T1000 (cell line): ENCODE measurements at places on chromosomes 11 and 22.

- DNase-seq: no peak
Measured at GRCh38 chr11:92880381-92880780, 89.1 kb upstream of the MTNR1B start.

GRCh38 chr11:8260202-8260966 is 3.3 kb downstream of the LMO1 start:
- no peak for DNase-seq

DNA sequence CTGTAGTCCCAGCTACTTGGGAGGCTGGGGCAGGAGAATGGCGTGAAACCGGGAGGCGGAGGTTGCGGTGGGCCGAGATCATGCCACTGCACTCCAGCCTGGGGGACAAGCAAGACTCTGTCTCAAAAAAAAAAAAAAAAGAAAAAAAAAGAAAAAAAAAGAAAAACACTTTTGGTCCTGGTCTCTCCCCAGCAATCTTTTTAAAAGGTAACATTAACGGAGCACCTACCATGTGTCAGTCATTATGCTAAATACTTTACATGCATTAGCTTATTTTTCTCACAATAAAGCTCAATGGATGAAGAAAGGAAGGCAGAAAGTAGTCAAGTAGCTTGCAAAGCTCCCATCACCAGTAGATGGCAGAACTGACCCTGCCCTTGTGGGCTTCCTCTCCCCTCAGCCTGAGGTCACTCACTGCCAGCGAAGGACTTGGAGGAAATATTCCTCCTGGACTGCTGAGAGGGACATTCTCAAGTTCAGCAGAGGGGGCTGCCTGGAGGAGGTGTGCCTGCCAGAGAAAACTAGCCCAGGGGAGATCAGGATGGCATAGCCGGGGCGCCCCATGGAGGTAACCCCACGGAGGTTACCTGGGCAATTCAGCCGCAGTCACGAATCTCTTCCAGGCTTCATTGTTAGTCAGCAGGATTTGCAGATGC is 15.5 kb downstream of the APOL3 start:
- no peak for DNase-seq

- DNase-seq: no peak
Measured at GRCh38 chr11:99812516-99812915, 791.8 kb downstream of the CNTN5 start.

GRCh38 chr11:6321961-6322362 is 1.7 kb upstream of the CAVIN3 start:
- no peak for DNase-seq

GRCh38 chr11:88231894-88232482 is 56.7 kb upstream of the RAB38 start:
- DNase-seq: no peak

DNA sequence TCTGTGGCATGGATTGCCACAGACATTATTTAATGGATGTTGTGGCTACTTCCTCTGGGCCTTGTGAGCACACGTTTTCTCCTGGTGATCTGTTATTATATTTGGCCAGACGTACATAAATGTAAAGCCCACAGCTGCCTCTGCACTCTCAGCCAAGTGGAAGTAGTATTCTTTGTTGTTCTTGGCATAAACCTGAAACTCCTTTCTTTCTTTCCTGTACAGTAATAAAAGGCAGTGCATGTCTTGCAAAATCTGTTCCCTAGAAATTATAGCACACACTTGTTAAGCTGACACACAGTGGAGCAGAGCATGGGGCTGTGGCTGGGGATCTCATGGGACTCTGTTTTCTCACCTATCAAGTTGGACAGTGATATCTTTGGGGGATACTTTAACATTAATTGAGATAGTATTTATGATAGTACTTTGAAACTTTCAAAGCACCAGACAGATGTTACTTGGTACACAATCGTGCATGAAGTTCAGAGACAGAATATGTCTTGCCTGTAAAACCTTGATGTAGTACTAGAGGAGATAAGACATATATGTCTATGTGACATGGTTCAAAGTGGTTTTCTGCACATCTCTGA is 20.9 kb downstream of the PANX1 start:
- DNase-seq: no peak
